IPS DF 6.9 (cell line): ENCODE measurements at places on chromosomes 12 and 14.

DNA sequence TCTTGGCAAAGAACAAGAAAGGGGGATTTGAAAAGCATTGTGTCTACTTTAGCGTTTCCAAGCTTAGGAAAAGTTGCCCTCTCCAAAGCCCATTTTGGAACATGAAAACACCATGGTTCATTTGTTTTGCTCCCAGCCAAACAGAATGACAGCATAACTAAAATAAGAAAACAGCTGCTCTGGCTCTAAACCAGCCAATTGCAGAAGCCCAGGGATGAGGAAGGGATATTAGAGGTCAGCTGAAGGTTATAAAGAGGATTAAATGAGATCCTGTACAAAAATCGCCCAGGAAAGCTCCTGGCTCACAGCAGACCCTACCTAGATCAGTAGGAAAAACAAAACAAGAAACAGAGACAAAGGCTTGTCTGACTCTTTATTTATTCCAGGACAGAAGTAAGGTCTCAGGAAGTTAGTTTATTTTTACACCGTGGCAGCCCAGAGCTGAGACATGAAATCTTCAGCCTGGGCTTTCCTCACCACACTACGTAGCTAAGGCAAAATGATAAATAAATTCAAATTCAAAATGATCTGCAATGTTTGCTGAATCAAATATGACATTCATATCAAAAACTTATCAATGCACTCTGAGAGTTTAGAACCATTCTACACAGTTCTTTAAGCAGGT is 25.9 kb downstream of the SPX start:
- H3K27me3 ChIP-seq = no peaks in the 10 kb centered on the region
- no peak overlapping the region for H3K4me3 ChIP-seq
- no peak overlapping the region for H3K27ac ChIP-seq
- DNase-seq = no peak

DNA sequence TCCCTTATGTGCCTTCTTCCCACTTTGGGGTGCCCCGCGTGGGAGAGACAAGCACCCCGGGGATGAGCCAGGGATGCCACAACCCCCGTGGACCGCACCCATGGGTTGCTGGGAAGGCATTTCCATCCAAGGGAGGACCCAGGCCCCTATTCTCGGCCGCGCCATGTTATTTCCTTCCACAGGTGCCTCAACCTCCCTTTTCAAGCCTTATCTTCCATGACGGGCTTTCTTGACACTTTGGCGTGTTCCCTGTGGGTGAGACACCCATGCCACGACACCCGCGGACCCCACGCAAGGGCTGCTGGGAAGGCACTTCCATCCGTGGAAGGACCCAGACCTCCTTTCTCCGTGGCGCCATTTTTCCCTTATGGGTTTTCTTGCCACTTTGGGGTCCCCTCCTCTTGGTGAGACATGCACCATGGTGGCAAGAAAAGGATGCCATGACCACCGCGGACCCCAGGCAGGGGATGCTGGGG is 269.2 kb downstream of the ALG10 start:
- no peak overlapping the region for H3K4me3 ChIP-seq
- no peak for DNase-seq
- H3K36me3 ChIP-seq = no peaks in the 10 kb centered on the region
- no peak overlapping the region for H3K27ac ChIP-seq

DNA sequence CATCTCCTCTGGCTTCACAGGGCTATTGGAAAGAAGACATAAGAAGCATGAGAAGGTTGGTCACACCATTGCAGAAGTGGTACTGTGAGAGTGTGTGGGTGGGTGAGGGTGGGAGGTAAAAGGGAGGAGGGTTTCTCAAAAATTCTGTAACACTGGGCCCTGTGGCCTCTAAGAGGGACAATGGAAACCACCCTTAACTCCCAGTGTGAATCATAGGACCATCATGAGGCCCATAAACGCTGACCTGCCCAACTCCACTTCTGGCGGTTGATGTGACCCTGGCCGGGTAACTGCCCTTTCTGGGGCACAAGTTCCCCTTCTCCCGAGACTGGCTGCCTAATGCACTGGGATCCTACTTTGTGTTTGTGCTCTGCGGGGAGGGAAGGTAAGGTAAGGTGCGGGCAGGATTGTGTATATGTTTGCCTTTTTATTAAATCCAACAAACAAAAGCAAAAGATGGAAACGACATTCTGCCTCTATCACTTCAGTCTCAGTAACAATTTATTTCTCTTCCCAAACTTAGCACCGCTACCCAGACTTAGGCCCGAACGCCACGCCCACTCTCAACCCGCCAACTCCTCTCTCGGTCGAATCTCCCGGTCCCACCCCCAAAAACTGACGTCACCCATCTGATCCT is 551 bp downstream of the METTL1 start:
- peak overlapping the region; percentile 85; the same call in 1 of the 2 replicates for H3K4me3 ChIP-seq
- H3K4me1 ChIP-seq = peaks cover 3% of the 10 kb centered on the region; the same call in 1 of the 2 replicates
- DNase-seq = peak; percentile 92
- H3K27me3 ChIP-seq = peaks cover 5% of the 10 kb centered on the region
- H3K36me3 ChIP-seq = peaks cover 7% of the 10 kb centered on the region; the same call in 1 of the 2 replicates

GRCh38 chr12:94133964-94134795 is 14.2 kb upstream of the PLXNC1 start:
- no peak for DNase-seq
- H3K4me1 ChIP-seq = no peaks in the 10 kb centered on the region
- H3K27me3 ChIP-seq = no peaks in the 10 kb centered on the region; the same call in 1 of the 2 replicates
- H3K4me3 ChIP-seq = no peak overlapping the region
- H3K27ac ChIP-seq = no peak overlapping the region
- no peaks in the 10 kb centered on the region for H3K36me3 ChIP-seq

- no peak for DNase-seq
- H3K36me3 ChIP-seq = no peaks in the 10 kb centered on the region
- no peaks in the 10 kb centered on the region for H3K4me1 ChIP-seq
- no peak overlapping the region for H3K4me3 ChIP-seq
- no peak overlapping the region for H3K27ac ChIP-seq
These were observed 34.1 kb downstream of the NOC4L start for GRCh38 chr12:132178316-132178715.

- no peak overlapping the region for H3K27ac ChIP-seq
- no peaks in the 10 kb centered on the region for H3K36me3 ChIP-seq
- no peak for DNase-seq
- H3K27me3 ChIP-seq = no peaks in the 10 kb centered on the region
These were observed 31.7 kb downstream of the DGLUCY start for GRCh38 chr14:91145391-91146160.

DNA sequence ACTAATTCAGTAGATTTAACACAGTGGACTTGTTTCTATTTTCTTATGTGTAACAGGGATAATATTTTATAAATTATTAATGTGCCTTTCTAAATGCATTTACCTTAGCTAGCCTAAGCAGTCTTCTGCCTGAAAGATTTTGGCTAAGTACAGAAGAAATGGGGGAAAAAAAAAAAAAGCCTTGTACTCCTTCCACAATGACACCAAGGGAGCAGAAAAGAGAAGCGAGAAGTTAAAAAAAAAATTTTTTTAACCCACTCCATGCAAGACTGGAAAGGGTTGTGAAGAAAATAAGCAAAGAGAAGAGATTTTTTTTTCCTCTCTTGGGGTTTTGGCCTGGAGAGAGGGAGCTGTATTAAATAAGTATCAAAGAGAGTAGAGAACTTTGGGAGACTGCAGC is 28.7 kb downstream of the NELL2 start:
- DNase-seq = no peak
- H3K27ac ChIP-seq = no peak overlapping the region
- no peaks in the 10 kb centered on the region for H3K27me3 ChIP-seq
- H3K4me1 ChIP-seq = no peaks in the 10 kb centered on the region

GRCh38 chr12:44314007-44314500 is 478.2 kb downstream of the TMEM117 start:
- no peaks in the 10 kb centered on the region for H3K27me3 ChIP-seq
- H3K4me3 ChIP-seq = no peak overlapping the region
- H3K36me3 ChIP-seq = no peaks in the 10 kb centered on the region
